Right ventricle myocardium inferior (tissue), 1 donor: ENCODE measurements at places on chromosomes 1 and 21.
A peak's percentile ranks its signal among the peaks of the same experiment; 100 is the strongest.

- no peak for DNase-seq
Observed at GRCh38 chr1:51421964-51422363, 91.6 kb upstream of the TTC39A start.

DNA sequence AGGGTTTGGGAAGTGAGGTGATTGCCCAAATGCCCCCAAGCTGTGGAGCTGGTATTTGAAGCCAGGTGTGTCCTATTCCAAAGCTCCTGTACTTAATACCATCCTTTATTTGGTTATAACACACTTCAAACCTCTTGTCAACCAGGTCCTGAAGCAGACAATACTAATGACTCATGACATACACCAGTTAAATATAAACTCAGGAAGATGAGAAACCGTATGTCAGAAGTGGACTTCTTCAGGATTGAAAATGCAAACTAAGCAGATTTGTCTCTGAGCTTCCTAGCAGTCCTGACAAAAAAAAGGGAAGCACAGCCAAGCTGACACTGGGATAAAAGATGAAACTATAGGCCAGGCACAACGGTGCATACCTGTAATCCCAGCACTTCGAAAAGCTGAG is 70.6 kb downstream of the ALPL start:
- DNase-seq = peak; percentile 9

- DNase-seq = no peak
Observed at GRCh38 chr1:71638081-71638766, 557.4 kb upstream of the ZRANB2 start.

DNA sequence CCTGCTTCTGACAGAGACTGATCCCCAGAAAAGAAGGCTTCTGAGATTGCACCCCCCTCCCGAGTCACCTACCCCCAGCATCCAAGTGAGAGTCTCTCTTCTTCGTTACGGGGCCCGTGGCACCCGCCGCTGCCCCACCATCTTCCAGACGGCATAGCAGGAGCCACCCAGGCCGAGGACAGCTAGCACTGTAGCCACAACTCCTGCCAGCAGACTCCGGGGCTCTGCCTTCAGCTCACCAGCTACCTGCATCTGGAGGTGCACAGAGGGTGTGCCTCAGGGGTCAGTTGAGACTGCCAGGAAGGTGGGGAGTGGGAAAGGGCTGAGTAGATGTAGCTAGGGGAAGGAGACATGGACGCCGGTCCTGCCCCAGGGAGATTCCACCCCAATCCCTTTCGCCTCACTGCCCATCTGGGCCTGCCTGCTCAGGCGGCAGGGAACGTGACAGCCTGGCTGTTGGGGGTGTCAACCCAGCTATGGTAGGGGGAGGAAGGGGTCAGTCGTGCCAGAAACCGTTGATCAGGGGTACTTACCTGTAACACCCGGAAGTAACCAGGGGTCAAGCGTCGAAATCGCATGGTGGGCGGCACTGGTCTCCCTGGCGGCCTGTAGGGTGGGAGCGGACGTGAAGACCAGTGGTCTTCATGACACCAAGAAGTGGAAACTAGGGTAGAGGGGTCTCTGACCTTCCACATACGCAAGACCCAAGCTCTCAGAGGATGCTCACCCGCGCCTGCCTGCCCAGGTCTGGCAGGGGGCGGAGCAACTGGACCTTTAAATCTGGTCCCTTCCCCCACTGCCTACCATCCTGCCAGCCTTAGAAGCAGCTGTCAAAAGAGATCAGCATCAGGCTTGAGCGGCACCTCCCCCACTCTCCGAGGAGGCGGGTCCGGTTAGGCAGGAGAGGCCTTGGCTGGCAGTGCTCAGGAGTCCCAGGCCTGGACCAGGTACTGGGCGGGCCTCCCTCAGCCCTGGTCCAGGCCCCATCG is at the start of gene ZNF593OS:
TSS of gene ZNF593OS (minus strand) at position 749 of the 989 bp plus-strand sequence. CDS start at position 578, 171 bp downstream.
- peak; percentile 65 for DNase-seq

- DNase-seq = no peak
Observed at GRCh38 chr1:226656601-226657277, 82.3 kb downstream of the ITPKB start.

GRCh38 chr1:150820730-150821512 is 12.9 kb upstream of the CTSK start:
- no peak for DNase-seq

DNA sequence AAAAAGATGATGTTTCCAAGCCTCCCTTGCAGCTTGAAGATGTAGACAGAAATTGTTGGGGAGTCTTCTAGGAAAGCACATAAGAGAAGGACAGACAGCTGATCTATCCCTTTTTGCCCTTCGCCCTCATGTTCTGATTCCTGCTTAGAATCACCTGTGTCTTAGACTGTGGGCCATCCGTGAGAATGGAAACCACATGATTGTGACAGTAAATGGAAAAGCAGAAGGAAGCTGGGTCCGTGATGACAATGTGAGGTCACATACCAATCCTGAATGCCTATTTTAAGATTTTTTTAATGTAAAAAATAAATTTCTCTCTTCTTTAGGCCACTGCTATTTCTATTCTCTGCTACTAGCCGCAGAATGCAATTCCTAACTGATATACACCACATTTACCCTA is 67.7 kb upstream of the C1orf87 start:
- DNase-seq = no peak

- no peak for DNase-seq
Observed at GRCh38 chr21:17359781-17360180, 153.1 kb upstream of the CXADR start.

- no peak for DNase-seq
Observed at GRCh38 chr1:29800522-29800956, 564.2 kb downstream of the PTPRU start.

- no peak for DNase-seq
Observed at GRCh38 chr21:22062472-22063139, 1064.4 kb downstream of the NCAM2 start.

- no peak for DNase-seq
Observed at GRCh38 chr1:41664861-41665640, 180.6 kb upstream of the EDN2 start.

DNA sequence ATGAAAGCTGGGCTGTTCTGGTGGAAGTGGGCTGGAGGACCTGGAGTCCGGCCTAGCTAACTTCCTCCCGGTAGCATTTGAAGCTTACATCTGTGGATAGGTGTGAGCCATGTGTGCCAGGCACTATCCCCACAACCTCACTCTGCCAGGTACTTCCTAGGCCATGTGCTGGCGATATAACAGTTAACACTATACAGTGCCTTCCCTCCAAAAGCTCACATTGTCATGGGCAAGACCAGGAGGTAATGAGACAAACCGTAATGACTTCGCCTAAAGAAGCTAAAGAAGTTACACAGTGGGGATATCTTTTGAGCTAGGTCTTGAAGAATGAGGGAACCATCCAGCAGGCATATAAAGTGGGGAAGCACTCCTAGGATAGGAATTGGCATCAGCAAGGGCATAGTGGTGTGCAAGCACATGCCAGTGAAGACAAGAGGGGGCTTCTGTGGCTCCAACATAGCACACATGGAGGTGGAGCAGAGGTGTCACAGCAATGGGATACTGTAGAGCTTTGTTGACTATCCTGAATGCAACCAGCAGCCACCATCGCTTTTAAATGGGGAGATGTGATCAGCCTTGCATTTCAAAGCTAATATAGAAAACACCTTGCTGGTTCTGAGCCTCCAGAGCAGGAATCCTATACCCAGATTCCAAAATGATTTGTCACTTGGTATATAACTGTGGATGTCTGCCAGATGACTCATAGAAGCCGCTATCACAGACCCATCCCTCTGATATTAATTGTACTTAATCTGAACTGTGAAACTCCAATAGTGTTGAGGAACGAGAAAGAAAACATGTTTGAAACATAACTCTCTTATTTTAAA is 466.3 kb downstream of the LMO4 start:
- no peak for DNase-seq

GRCh38 chr1:226603022-226603857 is 54.7 kb downstream of the STUM start:
- no peak for DNase-seq

DNA sequence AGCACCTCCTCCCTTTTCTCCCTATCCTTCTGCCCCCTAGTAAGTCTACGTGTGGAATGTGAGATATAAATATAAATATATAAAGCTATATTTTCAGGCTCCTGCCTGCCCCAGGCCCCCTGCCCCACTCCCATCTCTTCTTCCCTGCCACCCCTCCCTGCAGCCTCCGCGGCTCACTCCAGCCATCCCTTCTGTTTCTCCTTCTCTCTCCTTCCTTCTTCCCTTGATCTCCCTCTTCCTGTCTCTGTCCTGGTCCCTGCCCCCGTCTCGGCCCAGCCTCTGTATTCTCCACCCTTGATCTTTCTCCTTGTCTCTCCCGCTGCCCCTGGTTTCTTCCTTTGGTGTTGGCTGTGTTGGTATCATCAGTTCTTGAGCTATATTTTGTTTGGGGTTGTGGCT is 23.2 kb downstream of the DMBX1 start:
- DNase-seq = peak; percentile 55

- DNase-seq = no peak
Observed at GRCh38 chr21:15688809-15689208, 41.0 kb upstream of the USP25 start.

GRCh38 chr1:18145851-18146618 is 38.4 kb downstream of the IGSF21 start:
- no peak for DNase-seq

DNA sequence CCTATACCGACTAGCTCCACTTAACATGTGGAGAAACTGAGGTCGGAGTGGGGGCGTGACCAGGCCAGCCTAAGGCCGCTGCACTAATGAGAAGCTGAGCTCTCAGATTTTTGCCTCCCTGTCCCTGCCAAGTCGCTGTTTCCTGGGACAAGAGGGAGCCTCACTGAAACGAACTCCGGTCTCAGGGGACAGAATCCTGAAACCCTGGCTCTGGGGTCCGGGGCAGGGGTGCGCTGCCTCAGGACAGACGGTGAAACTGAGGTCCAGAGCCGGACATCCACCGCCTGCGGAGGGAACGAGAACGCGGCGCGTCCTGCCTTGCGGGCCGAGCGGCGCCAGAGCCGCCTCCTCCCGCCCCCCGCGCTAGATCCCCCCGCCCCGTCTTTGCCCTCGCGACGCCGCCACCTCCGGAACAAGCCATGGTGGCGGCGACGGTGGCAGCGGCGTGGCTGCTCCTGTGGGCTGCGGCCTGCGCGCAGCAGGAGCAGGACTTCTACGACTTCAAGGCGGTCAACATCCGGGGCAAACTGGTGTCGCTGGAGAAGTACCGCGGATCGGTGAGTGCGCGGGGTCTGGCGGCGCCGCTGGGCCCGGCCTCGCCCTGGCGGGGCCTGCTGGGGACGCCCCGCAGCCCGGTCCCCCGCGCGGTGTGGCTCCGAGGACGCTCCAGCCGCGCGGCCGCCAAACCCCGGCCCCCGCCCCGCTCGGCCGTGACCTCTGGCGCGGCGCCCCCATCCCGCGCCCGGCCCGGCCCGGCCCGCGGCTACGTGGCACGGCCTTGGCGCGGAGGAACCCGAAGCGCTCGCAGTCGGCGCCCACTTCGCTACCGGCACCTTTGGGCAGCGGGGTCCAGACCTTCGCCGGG is at the start of gene GPX7:
TSS of gene GPX7 (plus strand) at position 381 of the 865 bp plus-strand sequence. CDS start at position 420, 39 bp downstream.
- DNase-seq = peak; percentile 79

DNA sequence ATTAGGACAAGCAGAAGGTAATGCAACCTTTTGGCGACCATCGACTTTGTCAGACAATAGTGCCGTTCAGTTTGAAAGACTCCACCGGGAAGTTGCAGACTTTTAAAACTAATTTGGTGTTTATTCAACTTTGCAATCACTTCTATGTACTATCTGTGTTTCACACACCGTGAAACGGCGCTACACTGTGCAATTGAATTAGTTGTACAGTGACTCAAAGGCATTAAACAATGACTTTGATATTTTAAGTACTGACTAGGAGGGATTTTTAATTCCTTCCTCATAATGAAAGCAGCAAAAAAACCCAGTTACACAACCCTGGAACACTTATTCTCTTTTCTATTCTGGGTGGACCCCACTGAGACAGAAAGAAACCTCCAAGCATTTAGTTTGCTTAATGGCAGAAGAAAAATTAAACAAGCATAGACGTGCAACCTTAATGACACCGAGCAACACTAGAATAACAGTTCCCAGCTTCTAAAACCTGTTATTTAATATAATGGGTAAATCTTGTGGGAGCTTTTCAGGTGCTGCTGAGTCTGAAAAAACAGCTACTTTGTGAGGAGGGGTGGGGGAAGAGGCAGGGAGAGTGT is 176.8 kb downstream of the LMO4 start:
- DNase-seq = no peak

- DNase-seq = no peak
Observed at GRCh38 chr1:61472876-61473275, 252.1 kb downstream of the TM2D1 start.

DNA sequence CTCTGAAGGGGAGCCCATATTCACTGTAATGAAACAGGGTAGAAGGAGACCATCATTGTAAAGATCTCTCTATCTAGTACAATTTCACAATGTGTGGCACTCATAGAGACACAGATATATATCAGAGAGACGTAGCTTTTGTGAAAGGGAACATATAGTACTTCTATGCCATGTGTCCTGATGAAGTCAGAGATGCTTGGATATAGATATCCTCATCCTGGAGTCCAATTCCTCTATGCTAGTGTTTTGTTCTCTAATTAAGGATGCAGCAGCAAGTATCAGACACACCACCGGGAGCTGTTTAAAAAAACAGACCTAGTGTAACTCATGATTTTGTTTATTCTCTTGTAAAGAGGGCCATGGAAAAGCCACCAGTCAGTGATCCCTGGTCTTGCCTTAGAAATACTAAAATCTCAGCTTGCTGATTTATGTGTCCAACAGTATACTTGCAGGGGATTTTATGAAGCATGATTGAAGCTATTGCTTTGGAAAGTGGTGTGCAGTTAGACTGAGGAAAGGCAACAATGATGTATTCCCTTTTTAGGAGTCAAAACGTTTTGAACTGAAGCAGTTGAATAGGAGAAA is 2.5 kb downstream of the NCAM2 start:
- no peak for DNase-seq

GRCh38 chr1:162695687-162696086 is 63.4 kb downstream of the DDR2 start:
- no peak for DNase-seq

GRCh38 chr1:215517441-215517891 is 49.6 kb upstream of the KCTD3 start:
- no peak for DNase-seq

- no peak for DNase-seq
Observed at GRCh38 chr1:242426271-242426905, 98.1 kb downstream of the PLD5 start.
